Posterior cingulate gyrus (tissue), 11 donors: ENCODE measurements at places on chromosomes 5 and 9.
A peak's percentile ranks its signal among the peaks of the same experiment; 100 is the strongest.

DNA sequence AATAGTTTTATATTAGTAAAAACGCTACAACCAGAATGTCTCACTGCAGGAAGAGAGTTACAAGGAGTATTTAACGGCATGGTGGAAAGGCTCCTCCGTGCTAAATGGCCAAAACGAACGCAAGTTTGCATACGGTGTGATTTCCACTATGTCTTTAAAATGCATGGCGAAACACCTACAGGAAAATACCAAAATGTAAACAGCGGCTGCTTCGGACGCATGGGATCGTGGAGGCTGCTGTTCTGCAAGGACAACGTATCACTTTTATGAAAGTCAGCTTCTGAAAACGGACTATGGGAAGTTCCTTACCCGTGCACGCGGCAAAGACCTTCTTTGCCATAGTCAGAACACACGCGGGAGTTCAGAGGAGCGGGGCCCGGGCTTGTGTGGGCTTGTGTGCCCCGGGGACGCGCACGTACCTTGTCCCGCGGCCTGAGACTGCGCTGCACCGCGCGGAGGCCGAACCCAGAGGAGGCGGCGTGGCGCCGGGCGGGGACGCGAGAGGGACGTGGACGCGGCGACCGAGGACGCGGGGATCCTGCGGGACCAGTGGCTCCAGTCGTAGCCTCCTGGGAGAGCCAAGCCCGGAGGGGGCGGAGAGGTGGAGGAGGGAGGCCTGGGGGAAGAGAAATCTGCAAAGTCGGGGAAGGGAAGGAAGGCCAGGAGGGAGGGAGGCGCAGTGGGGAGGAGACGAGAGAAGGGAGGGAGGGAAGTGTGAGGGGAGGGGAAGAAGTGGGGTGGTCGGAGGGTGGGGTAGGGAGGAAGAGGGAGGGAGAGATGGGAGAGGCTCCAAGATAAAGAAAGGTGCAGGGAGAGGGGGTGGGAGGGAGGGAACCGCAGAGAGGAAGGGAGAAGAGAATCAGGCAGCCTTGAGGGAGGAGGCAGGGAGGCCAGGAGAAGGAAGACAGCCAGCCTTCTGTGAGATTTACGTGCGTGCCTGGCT lies at the start of gene CMBL:
Gene CMBL (minus strand): TSS at position 697 of the 943 bp plus-strand sequence. CDS start 17,140 bp downstream, outside the sequence.
- peak; percentile 63 for DNase-seq

GRCh38 chr5:76083555-76084495 lies 642 bp downstream of the SV2C start:
- no peak for DNase-seq

DNA sequence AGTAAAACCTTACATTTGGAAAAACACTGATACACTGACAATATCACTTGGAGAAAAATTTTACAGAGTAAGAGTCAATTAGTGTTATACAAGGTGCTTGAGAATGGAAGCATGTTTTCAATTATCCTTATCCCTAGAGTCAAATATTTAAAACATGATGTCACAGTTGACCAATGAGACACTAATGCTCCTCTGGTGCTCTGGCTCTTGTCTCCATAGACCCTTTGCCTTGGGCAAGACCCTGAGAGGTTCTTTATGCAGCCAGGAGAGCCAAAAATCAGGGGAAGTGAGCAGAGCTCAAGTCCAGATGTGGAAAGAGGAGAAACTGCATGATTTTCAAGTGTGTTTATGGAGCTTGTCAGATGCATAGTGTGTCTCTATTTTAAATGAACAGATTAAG lies 153.9 kb downstream of the MARCHF11 start:
- no peak for DNase-seq

- no peak for DNase-seq
Observed at GRCh38 chr9:136673975-136674785, 11.5 kb downstream of the EGFL7 start.

DNA sequence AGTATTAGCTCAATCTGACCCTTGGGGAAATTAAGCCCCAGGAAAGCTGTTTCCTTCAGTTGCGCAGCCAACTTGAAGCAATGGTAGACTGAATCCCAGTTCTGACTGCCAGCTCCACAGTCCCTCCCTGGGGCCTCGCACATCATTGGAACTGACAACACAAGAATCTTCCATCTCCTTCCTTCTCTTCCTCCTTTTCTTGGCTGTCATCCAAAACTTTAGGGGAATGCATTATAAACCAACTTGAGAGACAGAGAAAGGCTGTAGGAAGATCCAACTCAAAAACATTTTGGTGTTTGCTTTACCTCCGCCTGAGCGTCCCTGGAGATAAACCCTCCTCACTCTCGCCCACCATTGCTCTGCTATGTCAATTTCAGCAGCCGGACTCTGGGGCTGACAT lies 16.6 kb downstream of the KCNIP1 start:
- DNase-seq: no peak

DNA sequence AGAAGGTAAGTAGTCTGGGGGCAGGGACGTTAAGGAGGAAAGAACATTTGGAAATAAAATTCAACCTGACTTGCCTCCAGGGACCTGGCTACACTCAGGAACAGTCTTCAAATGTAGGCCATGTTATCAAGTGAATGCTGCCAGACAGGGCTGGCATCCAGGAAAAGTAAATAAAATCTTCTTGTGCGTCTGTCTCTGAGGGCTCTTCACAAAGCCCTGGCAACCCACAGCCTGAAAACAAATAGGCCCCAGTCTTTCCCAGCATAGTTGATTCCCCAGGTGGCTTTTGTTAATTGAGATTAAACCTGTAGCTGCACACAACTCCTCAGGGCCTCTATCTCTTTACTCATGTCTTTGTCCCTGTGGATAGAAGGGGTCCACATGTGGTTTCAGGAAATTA lies 55.4 kb downstream of the STK32A start:
- DNase-seq: no peak

GRCh38 chr9:90778746-90779145 lies 22.9 kb upstream of the SYK start:
- DNase-seq: no peak

GRCh38 chr5:44933686-44934085 lies 124.9 kb downstream of the MRPS30 start:
- no peak for DNase-seq
